ENCODE measurements at places on chromosomes 2 and 18.
A peak's percentile ranks its signal among the peaks of the same experiment; 100 is the strongest.

DNA sequence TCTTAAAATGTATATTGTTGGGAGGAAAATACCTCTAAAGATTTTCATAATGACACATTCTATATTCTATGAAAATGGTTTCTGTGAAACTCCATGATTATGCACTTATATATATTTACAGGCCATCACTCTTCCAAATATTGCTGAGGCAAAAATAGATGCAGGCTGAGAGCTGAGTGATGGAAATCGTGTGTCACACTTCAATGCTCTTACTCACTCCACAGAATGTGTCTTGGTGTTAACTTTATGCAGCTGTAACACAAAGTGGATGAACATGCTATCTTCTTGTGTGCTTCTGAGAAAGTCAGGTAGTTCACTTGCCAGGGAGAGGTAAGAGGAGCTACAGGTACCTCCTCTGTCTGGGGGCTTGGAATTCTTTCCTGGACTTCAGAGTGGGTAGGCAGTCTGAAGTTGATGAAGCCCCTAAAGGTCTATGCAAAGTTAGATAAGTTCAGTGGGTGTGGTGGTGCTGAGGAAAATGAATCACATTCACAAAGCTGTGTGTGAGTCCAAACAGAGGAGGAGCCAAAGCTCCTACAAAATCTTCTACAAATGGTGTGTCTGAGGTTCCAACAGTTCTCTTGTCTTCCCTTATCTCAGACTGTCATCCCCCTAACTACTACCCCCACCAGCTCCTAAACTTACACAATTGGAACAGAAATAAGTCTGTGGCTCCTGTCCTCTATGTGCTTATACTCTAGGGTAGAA is 74.2 kb upstream of the ST6GAL2 start:
- DNase-seq = no peak

DNA sequence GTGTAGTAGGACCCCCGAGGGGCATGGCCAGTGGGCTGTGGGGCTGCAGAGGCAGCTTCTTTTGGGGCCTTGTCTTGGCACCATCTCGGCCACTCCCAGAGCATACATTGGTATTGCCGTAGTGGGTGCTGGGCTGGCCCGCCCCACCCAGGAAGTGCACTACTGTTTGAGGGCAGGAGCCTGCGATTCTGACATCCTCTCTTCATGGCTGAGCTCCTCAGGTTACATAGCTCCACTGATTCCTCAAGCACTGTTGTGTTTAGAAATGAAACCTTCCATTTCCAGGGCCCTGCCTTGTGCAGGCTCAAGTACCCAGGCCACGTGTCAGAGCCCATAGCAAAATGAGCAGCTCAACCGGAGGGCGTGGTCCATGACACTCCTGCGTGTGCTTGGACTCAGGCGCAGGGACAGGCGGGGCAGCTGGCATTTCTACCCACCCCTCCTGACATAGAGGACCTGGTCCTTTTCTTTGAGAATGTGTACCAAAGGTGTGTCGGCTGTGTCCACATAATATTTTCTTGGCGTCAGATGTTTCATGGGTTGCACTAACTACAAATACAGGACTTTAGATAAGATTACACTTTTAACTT is 67.9 kb downstream of the DGKD start:
- peak; percentile 66 for DNase-seq

DNA sequence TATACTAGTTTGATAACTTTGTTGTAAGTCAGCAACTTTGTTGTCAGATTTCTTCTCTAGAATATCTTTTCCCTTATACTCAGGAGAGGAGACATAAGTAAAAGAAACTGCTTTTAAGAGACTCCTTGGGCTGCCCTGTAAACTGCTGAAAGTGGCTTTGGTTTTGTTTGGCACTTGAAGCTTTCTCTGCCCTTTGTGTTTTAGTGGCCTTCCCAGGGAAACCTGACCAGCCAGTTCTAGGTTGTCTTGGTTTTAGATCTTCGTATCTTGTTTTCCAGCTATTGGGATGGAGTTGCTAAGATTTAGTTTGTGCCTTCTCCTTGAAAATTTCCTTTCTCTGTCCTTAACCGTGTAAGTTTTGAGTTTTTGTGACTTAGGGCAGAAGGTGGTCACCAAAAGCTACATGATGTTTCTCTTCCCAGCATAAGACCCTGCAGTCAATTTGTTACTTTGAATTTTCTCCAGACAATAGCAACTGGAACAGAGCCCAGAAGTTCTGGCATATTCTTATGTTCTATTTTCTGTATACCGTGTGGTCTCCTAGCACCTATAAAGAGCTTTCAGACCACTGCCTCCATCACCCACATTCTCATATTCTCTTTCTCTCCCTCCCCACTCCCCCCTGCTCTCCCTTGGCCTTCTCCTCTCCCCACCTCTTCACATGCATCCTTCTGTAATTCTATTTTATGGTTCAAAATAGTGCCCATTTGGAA is 81.1 kb downstream of the BOLA3 start:
- DNase-seq = no peak

DNA sequence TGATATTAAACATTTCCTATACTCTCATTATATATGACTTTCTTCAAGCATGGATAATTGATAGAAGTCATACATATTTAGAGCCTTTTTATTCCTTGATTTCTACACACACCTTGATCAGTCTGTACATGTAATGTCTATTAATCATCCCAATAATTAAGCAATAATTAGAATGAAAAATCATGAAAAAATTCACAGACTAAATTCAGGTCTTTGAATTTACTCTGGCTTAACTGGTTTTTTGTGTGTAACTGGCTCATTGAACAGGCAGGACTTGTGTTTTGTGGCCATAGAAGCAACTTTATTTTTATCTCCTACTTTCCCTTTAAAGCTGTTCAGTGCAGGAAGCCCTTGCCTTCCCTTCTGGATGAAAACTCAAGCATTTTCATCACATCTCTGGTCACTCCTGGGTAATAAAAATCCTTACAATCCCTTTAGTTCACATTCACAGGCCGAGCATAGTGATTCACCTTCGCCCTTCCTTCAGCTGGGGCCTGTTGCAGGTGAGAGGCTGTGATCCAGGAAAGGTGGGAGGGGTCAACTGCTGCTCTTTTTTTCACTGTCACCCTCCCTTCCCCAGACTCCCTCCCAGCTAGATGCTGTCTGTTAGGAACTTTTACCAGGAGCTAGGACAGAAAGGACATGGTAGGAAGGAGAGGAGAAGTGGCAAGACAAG is 58.0 kb upstream of the ITSN2 start:
- DNase-seq = no peak

- peak; percentile 72 for DNase-seq
These were observed 852 bp downstream of the POLI start for GRCh38 chr18:54269893-54270844.

GRCh38 chr2:106709229-106709628 is 176.7 kb downstream of the ST6GAL2 start:
- no peak for DNase-seq

DNA sequence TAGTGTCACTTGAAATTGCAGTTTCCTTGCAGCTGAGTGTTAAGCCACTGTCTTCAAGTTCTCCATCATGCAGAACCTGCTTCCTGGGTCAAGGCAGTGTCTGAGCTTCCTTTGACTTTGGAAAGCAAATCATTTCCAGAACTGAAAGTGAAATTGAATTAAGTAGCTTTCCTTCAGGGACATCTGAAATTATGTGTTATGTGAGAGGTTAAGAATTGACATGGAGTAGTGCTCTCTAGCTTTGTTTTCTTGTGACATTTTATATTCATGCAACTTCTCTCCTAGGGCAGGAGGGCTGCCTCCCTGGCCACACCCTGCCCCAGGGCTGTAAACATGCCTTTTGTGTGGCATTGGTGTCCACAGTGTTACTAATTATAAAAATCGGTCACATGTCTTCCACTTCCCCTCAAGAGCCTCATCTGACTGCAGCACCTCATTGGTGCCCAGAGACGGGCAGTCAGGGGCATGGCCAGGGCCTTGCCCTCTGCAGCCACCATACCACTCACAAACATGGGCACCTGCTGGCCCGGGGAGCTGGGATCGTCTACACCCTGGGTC is 14.4 kb downstream of the RAB12 start:
- DNase-seq = no peak

- no peak for DNase-seq
These were observed 35.1 kb upstream of the LHCGR start for GRCh38 chr2:48790407-48791170.

GRCh38 chr2:70603066-70603465 is 49.4 kb upstream of the TGFA start:
- no peak for DNase-seq

GRCh38 chr18:5095239-5095638 is 101.8 kb downstream of the AKAIN1 start:
- DNase-seq = no peak

- DNase-seq = no peak
These were observed 282.6 kb downstream of the LRP1B start for GRCh38 chr2:141848191-141848590.

DNA sequence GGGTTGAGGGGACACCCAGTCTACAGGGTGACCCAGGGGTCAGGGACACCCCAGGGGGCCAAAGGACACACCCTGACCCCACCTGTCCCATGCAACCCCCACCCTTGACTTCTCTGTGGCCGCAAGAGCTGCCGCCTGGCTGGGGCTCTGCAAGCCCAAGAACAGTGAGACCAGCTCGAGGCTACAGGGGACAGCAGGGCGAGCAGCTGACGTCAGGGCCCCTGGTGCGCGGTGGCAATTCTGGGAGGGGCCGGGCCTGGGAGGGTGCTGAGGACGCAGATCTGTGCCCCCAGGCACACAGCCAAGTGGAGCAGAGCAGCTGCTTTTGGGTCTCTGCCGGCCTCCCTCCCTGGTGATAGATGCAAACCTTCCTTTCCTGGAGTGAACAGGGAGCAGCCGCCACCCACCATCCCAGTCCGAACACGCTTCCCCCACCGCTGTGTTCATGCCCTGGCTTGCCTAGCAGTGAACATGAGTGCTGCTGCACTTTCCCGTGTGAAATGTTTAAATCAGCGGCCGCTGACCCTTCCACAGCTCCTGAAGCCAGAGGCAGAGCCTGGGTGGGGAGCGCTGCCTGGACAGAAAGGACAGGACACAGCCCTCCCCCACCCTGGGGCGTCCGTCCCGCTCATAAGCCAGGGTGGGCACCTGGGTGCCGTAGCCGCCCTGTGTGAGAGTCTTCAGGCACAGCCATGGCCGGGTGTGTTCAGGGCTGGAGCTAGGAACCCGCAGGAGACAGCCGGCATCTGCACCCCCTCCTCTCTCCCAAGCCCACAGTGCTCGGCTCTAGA is 46.9 kb downstream of the SLC66A2 start:
- DNase-seq = no peak

DNA sequence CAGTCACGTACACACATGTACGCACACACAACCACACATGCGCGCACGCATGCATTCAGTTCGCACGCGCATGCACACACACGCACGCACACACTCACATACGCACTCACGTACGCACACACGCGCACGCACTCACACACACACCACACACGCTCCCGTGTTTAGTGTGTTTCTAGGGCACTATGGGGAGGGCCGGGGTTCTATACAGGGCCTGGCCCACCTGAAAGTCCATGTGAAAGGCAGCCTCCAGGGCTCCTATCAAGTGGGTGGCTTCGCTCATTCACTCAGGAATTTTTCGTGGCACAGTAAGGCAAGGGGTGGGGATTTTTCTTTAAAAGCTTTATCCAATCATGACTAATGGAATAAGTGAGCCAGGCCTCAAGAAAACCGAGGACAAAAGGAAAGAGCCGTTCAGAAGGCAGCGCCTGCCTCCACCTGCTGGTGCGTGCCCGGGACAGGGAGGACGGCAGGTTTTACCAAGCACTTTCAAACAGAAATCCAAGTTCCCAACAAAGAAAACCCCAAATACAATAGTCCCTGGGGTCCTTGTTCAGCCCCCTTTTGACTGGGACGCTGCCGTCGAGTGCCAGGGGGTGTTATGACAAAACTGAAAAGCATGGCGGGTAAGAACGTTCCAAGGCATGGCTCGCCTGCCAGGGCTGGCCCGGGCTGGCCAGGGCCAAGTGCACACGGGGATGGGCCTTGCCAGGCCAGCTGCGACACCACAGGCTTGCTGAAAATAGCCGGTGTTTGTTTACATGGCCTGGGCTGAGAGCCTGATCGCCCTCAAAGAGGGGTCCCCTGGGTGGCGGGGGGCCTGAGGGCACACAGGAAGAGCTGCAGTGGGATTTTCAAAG is 110.0 kb downstream of the HDAC4 start:
- DNase-seq = no peak
